Smooth muscle cell of bladder (primary cell): ENCODE measurements at places on chromosomes 5 and 9. TPM values are rescaled to one million over a fixed set of nuclear protein-coding genes. Genes with fewer than 3 reads are reported as not detected.

Gene NIPBL
- 19.2 and 20.7 TPM in 2 replicates for total RNA-seq

Gene PCDHB4
- 0.09 and 0.14 TPM in 2 replicates for total RNA-seq

Gene SPRY4
- 2.7 and 4.3 TPM in 2 replicates for total RNA-seq

Gene SLC6A18
- not detected in 2 replicates for total RNA-seq

Gene CDKN2A
- total RNA-seq, result 9.5 and 10.1 TPM in 2 replicates

Gene BTNL3
- total RNA-seq, result not detected in 2 replicates

Gene SAPCD2
- total RNA-seq, result 0.43 and 0.55 TPM in 2 replicates

Gene ACTBL2
- total RNA-seq, result 1.1 and 3.0 TPM in 2 replicates

Gene C5orf52
- total RNA-seq, result not detected in 2 replicates

Gene TEX48
- not detected in 2 replicates for total RNA-seq

Gene ADAMTS6
- total RNA-seq, result 58.6 and 72.2 TPM in 2 replicates

Gene DDX41
- 88.7 and 149 TPM in 2 replicates for total RNA-seq

Gene ZBTB26
- 2.4 and 3.6 TPM in 2 replicates for total RNA-seq

Gene BTNL9
- total RNA-seq, result not detected in 2 replicates

Gene LURAP1L
- total RNA-seq, result 71.4 and 73.5 TPM in 2 replicates

Gene WNT8A
- total RNA-seq, result not detected in 2 replicates

Gene CDC20B
- under 0.01 TPM in 1 of 2 replicates, not detected in the other for total RNA-seq

Gene SPINK6
- 3.1 and 15.6 TPM in 2 replicates for total RNA-seq

Gene ANXA2R
- total RNA-seq, result 2.4 and 2.8 TPM in 2 replicates

Gene SLC36A2
- total RNA-seq, result not detected in 2 replicates

Gene NUTM2F
- not detected in 2 replicates for total RNA-seq

Gene DMRT3
- total RNA-seq, result not detected in 2 replicates

Gene SCGB3A2
- total RNA-seq, result not detected in 2 replicates
